Upper lobe of left lung (tissue), 6 donors: ENCODE measurements at places on chromosomes 1 and 21. TPM values are rescaled to one million over a fixed set of nuclear protein-coding genes. Genes with fewer than 3 reads are reported as not detected.

- no peak for DNase-seq
Observed at GRCh38 chr1:153869486-153869885, 53.3 kb downstream of the GATAD2B start.

RNU1-1 gene
- under 0.01 TPM for total RNA-seq

APH1A gene
- 71.2 TPM for total RNA-seq

MAP1LC3C gene
- 8.3 TPM for total RNA-seq
